ENCODE measurements at places on chromosomes 13 and 19.
A peak's percentile ranks its signal among the peaks of the same experiment; 100 is the strongest.

DNA sequence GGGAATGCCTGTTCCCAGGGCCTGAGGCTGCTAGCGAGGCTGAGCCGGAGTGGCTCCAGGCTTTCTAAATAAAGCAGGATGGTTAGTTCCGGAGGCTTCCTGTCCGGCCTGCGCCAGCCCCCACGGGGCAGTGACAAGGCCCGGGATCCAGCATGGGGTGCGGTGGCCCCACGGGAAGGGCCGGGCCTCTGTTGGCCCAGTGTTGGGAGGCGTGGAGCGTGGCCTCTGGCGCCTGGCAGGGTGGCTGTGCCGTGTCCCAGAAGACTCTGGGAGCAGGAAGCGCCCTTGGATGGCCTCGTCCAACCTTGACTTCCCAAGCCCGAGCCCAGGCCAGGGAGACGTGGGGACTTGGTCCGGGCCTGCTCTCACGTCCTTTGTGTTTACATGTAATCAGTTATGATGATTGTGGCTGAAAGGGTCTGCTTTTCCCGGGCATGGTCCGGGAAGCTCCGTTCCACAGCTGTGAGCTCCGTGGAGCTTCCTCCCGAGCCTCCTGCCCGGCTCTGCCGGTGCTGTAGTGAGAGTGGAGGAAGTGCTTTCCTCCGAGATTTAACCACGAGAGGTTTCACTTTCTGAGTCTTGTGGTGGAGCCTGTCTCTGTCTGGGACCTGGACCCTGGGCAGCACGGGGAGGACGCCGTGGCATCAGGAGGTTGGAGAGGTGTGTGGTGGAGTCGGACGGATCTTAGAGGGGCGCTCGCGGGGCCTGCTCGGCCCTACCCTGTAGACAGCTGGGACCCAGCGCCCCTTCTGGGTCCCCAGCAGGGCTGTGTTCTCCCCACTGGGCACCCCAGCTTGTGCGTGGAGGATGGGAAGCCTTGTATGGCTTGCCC is 4.6 kb downstream of the GNA11 start:
- DNase-seq, result no peak

DNA sequence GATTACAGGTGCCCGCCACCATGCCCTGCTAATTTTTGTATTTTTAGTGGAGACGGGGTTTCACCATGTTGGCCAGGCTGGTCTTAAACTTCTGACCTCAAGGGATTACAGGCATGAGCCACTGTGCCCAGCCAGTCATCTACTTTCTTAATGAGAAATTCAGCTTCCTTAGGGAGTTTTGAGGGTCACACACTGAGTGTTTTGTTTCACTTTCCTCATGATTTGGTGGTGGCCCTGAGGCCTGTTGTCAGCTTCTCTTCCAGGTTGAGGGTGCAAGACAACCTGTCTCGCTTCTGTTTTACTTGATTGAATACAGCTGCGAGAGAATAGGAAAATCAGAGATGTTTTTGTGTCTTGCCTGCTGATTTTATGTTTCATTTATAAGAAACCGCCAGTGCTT is 9.9 kb downstream of the FRY start:
- DNase-seq, result no peak

- peak; percentile 68 for DNase-seq
These were observed 4.4 kb upstream of the ZNF681 start for GRCh38 chr19:23762884-23763711.

GRCh38 chr13:47294691-47295090 is 397.8 kb upstream of the HTR2A start:
- no peak for DNase-seq

DNA sequence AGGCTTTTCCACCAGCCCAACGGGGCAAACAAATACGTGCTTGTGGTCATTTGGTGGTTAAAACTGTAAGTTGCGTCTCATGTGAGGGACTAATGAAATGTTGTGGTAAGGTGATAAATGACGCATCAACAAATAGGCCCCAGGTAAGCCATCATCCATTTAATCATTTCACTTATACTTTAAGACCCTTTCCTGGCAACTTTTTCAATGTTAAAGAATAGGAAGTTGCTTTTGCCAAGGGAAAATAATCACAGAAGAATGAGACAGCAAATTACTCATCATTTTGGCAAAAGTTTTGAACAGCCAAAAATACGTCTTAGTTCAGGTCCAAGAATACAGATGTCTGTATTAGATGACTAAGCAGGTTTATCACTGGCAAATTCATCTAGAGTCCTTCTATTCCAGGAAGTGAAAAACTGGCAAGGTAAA is 660.4 kb downstream of the SLITRK1 start:
- no peak for DNase-seq

- no peak for DNase-seq
These were observed 1242.2 kb upstream of the MIR17HG start for GRCh38 chr13:90105276-90105675.

GRCh38 chr13:88115976-88116375 is 444.8 kb downstream of the SLITRK5 start:
- no peak for DNase-seq

- DNase-seq, result no peak
These were observed 29.5 kb downstream of the CRTC1 start for GRCh38 chr19:18712981-18713380.

GRCh38 chr13:113013303-113013702 is 44.3 kb downstream of the MCF2L start:
- DNase-seq, result no peak

- no peak for DNase-seq
These were observed 630.0 kb upstream of the MIR17HG start for GRCh38 chr13:90717451-90717936.

GRCh38 chr13:77065461-77066147 is 38.6 kb upstream of the FBXL3 start:
- DNase-seq, result no peak

DNA sequence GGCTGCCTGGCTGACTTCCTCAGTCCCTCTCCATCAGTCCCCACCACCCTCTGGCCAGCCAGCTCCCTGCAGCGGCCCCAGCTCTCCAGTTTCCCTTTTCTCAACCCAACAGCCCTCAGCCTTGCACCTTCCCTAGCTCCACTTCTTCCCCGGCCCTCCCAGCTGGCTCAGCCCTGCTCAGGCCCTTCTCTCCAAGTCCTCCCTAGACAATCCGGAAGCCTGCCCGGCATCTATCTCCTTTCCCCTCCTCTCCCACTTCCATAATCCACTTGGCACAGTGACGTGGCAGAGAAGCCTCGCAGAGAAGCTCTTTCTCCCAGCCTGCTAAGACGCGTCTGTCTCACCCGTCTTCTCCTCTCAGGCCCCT is 1.1 kb downstream of the UBXN6 start:
- peak; percentile 15 for DNase-seq

GRCh38 chr13:50800091-50800739 is 43.3 kb downstream of the DLEU7 start:
- DNase-seq, result no peak

GRCh38 chr13:33510350-33510970 is 224.9 kb upstream of the STARD13 start:
- DNase-seq, result no peak

DNA sequence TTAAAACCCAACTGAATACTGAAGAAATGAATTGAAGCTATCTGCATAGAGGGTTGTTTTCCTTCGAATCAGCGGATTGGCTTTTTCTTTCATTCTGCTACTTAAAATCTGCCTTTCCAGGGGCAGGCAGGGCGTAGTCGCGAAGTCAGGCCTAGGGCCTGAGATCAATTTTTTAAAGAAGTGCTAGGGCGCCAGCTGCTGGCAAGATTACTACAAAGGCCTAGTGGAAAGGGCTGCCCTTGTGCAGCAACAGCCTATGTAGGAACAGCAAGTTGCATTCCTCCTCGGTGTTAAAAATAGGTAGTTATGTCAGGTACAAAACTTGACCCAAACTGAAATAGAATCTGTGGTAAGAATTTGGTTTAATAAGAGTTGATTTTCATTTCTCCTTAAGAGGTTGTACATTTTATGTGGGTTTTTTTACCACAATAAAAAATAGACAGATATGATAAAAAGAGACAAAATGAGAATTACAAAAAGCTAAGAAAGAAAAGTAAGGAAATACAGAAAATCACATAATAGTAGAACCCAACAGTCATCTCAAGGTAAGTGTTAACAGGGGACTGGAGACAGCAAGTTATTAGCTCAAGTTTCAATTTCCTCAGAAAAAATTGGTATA is 9.5 kb upstream of the URAD start:
- DNase-seq, result peak; percentile 9

GRCh38 chr13:31056644-31057271 is 104.9 kb downstream of the HSPH1 start:
- no peak for DNase-seq

DNA sequence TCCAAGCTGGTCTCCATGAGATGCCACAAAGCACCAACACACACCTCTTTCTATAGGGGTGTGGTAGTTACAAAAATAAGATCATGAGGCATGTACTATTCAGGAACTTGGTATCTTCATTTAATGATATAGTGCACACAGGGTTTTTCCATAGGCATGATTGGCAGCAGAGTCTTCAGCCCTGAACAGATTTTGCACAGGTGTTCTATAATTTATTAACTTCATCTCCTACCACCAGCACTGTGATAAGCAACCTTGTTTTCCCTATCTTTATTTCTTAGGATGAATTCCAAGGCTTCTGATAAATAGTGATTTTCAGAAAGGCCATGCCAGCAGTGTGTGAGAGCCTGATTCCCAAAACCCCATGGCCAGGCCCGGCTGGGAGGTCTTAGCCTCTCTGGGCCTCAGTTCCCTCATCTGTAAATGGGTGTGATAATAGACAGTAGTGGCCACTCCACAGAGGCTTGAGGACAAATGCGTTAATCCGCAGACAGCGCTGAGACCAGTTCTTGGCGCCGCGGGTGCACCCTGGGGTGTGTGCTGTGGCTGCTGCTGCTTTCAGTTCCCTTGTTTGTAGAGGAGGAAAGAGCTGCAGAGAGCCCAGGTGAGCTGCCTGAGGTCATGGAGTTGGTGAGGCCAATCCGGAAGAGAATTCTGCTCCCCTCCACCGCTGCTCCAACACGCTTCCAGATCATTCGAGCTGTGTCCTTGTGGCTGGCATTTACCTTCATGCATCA is 33.1 kb downstream of the DHRS12 start:
- DNase-seq, result no peak

- DNase-seq, result no peak
These were observed 29.3 kb downstream of the STARD13 start for GRCh38 chr13:33256148-33256840.

GRCh38 chr13:110511509-110512181 is 49.9 kb downstream of the RAB20 start:
- DNase-seq, result no peak

DNA sequence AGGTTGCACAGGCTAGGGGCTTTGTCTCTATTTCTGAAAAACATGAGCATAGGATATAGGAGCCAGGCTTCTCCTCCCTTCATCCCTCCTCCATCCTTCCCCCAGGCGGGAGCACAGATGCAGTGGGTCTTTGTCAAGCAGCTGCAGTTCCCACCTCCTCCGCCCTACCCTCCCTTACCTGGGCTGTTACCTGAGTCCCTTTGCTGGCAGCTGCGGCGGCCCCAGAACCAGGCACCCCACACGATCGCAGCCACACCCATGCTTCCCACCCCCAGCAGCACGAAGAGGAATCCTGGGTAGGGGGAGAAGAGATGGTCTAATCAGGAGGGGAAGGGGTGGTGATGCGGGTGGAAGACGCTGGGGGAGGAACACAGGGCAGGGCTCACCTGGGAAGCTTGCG is 7.8 kb downstream of the TMIGD2 start:
- DNase-seq, result no peak

GRCh38 chr13:97798171-97798821 is 155.2 kb upstream of the IPO5 start:
- DNase-seq, result no peak

GRCh38 chr19:14439014-14439413 is 5.9 kb downstream of the PKN1 start:
- DNase-seq, result no peak
